ENCODE measurements at places on chromosomes 11 and 22.

GRCh38 chr11:64758330-64759079 is 1.3 kb downstream of the PYGM start:
- no peak for DNase-seq

DNA sequence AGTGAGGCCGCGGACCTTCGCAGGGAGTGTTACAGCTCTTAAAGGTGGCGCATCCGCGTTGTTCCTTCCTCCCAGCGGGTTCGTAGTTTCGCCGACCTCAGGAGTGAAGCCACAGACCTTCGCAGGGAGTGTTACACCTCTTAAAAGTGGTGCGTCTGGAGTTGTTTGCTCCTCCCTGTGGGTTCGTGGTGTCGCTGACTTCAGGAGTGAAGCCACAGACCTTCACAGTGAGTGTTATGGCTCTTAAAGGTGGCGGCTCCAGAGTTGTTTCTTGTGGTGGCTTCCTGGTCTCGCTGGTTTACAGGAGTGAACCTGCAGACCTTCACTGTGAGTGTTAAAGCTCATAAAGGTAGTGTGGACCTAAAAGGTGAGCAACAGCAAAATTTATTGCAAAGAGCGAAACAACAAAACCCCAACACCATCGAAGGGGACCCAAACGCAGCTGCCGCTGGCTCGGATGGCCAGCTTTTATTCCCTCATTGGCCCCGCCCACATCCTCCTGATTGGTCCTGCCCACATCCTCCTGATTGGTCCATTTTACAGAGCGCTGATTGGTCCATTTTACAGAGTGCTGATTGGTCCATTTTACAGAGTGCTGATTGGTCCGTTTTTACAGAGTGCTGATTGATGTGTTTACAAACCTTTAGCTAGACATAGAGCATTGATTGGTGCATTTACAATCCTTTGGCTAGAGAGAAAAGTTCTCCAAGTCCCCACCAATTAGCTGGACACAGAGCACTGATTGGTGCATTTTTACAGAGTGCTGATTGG is 1.2 kb upstream of the TMEM45B start:
- DNase-seq: peak; percentile 84

DNA sequence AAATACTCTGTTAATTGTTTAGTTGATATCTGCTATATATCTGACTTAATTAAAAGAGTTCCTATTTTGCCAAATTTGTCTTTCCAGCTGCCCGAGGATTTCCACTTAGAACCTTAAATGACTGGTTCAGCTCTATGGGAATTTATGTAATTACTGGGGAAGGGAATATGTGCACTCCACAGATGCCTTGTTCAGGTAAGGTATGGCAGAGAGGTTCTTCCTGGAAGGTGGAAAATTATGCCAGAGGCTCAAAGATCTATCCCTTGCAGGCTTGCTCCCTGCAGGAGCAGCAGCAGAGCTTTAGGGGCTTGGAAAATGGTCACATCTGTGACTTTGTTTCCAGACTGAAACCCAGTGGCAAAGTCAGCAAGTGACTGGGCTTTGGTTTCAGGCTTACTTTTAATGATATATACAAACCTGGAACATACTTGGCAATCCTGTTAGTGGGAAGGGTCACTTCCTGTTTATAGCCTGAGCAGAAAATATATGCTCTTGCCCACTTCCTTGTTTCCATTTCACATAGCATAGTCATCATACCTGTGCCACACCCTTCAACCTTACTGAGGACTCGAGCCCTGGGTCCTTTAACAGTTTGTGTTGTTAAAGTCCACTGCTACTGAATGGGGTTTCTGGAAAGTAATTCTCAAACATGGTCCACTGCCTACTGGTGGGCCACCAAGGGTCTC is 23.7 kb downstream of the WBP2NL start:
- DNase-seq: no peak

DNA sequence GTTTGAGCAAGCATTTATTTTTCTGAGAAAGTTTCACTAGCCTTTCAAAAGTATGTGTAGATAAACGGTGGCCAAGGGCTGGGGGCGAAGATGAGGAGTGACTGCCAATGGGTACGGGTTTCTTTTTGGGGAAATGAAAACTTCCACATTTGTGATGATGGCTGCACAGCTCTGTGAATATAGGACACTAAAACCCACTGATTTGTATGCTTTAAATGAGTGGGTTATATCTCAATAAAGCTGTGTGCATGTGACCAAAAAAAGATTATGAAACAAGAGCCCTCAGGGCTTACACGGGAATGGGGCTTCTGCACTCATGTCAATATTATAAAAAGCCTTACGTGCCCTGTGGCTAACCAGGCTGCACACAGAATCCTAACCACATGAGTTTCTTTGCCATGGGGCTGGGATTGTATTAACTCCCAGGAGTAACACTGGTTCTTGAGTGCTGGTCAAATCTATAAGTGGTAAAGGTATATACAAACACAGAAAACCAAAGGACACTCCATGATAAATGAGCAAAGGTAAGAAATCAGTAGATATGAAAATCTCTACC is 31.3 kb downstream of the ABCC8 start:
- DNase-seq: no peak

DNA sequence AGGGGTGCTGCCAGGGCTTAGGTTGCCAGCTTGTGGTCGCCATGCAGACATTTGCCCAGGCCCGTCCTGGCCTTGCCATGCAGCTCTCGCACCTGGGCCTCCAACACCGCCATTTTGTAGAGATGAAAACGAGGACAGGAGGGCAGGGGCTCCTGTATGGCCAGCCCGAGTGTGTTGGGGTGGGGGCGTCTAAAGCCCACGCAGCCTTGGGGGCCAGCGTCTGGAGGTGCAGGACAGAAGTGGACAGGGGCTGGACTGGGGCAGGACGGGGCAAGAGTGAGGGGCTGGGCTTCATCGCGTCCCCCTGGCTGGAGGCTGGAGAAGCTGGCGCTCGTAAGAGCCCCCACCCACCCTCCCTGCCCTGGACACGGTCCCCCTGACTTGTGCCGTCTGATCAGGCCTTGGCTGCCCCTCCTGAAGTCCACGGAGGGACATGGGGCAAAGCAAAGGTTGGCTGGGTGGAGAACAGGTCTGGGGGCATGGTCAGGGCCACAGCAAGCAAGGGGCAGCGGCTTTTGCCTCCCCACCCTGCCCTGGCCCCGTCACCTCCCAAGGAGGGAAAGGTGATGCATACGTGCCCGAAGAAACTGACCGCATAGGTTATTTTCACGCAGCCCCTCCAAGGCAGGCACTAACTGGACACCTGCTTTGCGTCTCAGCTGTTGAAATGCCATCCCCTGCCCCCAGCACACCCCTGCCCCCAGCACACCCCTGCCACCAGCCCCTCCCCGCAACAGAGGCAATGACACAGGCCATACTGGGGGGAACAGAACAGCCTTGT is 815 bp downstream of the TNNT3 start:
- no peak for DNase-seq

DNA sequence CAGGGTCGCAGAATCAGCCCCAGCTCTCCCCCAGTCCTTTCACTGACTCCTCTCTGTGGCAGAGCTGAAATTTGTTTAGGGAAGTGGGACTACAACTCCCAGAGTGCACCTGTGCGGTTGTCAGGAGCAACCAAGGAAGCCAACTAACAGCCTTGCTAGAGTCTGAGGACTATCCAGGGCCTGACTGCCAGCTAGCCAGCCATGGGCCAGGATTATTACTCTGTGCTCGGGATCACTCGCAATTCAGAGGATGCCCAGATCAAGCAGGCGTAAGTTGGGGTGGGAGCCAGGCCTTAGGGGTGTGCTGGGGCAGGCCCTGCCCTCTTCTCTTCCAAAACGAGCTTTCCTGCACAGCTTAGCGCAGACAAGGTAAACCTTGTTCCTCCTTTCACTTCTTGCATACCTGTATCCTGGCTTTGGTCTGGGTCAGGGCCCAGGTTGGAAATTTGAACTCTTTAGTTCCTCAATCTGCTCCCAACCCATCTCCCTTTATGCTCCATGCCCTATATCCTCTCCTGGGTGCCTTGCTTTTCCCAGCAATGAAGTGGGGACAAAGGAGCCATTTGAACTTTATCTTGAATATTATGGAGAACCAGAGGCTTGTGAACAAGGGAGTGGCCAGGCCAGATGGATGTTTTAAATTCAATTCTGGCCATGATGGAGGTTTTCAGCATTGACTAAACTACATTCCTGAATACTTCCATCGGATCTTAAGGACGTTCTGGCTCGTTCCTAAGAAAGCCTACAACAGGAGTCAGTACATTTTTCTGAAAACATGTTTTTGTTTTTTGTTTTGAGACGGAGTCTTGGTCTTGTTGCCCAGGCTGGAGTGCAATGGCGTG is at the start of gene DNAJB13:
Gene DNAJB13 (plus strand): TSS at position 158 of the 842 bp plus-strand sequence. CDS start 44 bp downstream, at position 202.
- DNase-seq: no peak

GRCh38 chr11:114058026-114058706 is 1.3 kb upstream of the ZBTB16 start:
- DNase-seq: no peak

DNA sequence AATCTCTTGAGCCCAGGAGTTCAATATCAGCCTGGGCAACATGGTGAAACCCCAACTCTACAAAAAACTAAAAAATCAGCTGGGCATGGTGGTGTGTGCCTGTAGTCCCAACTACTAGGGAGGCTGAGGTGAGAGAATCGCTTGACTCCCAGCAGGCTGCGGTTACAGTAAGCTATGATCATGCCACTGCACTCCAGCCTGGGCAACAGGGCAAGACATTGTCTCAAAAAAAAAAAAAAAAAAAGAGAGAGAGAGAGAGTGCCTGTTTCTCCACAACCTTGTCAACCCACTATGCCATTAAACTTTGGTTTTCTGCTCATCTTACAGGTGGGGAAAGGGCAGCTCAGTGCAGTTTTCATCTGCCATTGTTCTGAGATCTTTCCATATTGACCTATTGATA is 5.1 kb downstream of the FOLR3 start:
- DNase-seq: no peak

DNA sequence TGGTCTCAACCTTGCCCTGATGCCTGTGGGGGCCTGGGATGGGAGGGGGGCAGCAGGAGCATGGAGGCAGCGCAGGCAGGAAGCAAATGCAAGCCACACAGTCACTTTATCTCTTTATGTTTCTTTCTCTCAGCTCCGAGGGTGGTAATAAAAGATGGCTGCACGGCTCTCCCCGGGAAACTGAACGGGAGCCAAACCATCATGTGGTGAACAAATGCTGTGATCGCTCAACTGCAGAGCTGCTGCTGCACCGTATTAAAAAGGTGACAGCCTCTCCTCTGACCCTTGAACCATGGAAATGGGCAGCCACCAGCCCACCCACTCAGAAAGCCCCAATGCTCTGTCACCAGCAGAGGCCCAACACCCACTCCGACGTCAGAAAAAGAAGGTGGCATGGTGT is 110.0 kb downstream of the TIMP3 start:
- no peak for DNase-seq

DNA sequence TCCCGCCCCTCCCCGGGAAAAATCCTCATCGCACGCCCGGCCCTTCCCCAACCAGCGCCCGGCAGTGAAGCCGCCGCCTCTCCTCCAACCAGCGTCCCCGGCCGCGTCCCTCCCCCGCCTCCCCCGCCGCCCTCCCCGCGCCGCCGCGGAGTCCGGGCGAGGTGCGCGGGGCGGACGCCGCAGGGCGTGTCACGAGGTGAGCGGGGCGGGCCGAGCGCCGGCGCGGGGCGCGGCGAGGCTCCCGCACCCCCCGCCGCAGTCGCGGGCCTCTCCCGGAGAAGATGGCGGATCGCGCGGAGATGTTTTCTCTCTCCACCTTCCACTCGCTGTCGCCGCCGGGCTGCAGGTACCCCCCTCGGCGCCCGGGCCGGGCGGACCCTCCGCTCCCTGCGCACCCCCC is at the start of gene MAPK8IP2:
Gene MAPK8IP2 (plus strand): TSS at position 256 of the 400 bp plus-strand sequence. CDS start 26 bp downstream, at position 282.
- no peak for DNase-seq

All from activated CD8-positive, alpha-beta memory T cell treated with anti-CD3 and anti-CD28 coated beads, Interleukin-2, amount 50 U/mL, for 48 hours (primary cell).